HFFc6 (cell line): ENCODE measurements at places on chromosomes 2 and 18. TPM values are rescaled to one million over a fixed set of nuclear protein-coding genes. Genes with fewer than 3 reads are reported as not detected.

The ABCG5 gene
- total RNA-seq = not detected in 2 replicates

The RHBDD1 gene
- 34.3 and 38.0 TPM in 2 replicates for total RNA-seq

GRCh38 chr18:45008694-45009413 lies 328.2 kb downstream of the SETBP1 start:
- DNase-seq = no peak

DNA sequence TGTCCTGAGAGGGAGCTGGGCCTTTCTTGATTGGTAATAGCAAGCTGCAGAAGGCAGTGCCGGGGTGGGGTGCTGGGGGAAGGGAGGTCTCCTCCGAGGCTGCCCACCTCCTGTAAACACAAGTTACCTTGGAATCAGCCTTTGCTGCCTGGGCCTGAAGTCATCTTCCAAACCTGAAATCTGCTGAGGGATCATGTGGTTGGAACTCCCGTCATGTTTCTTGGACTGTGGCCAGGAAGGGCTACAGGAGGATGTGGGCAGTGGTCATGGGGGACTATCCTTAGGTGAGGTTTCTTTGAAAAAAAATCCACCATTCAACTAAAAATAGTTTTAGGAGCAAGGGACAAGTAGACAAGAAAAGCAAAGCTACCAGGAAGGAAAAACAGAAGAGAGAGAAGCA lies 74.2 kb downstream of the CDK15 start:
- peak; percentile 61 for DNase-seq

- DNase-seq = no peak
Observed at GRCh38 chr2:5986801-5987787, 294.9 kb downstream of the SOX11 start.

- DNase-seq = no peak
Observed at GRCh38 chr2:15909157-15909556, 31.2 kb upstream of the MYCN start.

The GPR17 gene
- not detected in 3 replicates for total RNA-seq

DNA sequence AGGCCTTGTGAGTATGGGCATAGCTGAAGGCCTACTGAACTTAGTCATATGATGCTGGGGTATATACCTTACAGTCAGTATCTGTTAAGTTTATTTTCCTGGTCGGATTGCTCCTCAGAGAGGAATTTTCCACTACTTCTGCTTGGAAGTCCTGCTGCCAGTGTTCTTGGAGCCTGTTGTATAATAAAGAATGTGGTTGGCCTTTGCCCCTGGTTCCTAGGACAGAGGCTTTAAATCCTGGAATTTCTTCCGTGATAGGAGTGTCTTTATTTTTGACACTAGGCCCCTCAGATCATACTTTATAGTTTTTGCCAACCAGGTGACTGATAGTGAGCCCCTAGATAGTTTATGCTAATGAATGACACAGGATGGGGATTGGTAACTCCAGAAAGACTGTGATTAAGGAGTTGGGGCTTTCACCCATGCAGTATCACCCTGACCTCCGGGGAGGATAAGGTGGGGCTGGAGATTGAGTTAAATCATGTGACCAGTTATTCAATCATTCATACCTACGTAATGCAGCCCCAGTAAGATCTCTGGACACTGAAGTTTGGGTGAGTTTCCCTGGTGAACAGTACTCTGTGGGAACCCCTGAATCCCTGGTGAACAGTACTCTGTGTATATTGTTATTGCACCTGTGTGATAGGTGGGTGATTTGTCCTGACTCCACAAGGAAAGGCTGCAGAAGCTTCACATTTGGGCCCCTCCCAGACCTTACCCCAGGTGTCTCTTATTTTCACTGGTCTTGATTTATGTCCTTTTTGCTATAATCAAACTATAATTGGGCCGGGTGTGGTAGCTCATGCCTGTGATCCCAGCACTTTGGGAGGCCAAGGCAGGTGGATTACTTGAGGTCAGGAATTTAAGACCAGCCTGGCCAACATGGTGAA lies 56.9 kb downstream of the COMMD1 start:
- no peak for DNase-seq

- DNase-seq = no peak
Observed at GRCh38 chr2:129252781-129253460, 726.5 kb upstream of the RAB6C start.
